ENCODE measurements at places on chromosomes 6 and 20.

GRCh38 chr6:9346923-9347322 lies 911.6 kb upstream of the SLC35B3 start:
- no peak for DNase-seq

DNA sequence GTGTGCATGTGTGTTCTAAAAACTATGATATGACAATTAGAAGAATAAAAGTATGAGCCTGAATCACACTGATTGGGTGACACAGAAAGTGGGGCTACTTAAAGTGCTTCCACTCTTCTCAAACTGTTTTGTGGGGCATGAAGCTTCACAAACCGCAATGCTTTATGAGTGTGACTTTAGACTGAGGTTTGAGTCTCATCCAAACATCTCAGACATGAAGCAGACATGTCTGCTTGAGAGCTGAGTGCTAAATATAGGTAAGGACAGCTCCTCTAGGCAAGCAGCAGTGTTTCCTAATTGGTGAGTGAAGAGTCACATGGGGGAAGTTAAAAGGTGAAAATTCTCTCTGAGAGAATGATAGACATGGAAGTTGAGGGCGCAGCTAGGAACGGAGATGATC lies 726.9 kb upstream of the CITED2 start:
- no peak for DNase-seq

- no peak for DNase-seq
These were observed 70.6 kb upstream of the GGTLC1 start for GRCh38 chr20:24059174-24059573.

DNA sequence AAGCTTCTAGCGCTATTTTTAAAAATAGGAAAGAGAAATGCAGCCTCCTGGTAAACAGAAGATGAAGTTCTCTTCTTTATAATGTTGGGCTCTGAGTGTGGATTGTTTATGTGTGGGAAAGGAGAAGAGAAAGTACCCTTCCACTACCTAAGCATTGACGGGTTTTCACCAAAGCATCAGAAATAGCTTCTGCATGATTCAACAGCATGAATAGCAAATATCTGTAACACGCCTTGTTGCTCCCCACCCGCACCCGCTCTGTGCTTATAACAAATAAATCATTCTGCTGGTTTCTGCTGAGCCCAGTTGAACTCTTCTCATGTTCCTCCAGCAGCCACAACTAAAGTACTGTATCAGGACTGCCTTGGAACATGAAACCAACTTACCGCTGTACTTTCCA lies 20.7 kb downstream of the TXLNB start:
- DNase-seq, result no peak

DNA sequence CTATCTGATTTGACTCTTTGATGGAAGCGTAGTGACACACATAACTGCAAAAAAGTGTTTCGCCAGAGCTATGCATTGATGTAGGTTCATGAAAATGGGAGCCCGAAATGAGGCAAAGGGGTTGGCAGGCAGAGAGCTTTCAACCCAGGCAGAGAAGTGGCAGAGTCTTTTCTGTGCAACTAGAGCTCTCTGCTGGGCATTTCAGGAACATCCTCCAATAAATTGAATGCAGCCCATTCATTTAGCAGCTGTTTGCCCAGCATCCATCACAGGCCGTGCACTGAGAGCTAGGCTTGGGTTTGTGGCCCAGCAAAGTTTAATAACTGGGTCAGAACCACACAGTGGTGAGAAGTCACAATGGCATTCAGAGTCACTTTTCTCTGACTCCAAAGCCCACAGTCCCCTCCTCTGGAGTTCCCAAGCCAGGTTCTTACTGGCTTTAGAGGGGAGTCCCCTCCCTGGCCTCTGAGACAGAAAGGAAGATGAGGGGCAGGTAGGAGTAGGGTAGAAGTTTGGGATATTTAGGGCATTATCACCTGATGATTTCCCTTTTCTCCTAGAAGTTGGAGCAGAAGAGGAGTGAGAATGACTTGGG lies 31.8 kb upstream of the ELMO2 start:
- peak; percentile 44 for DNase-seq

GRCh38 chr6:89834884-89835792 lies 5.5 kb downstream of the CASP8AP2 start:
- DNase-seq, result no peak

GRCh38 chr6:150302520-150303176 lies 66.2 kb upstream of the IYD start:
- peak; percentile 54 for DNase-seq

GRCh38 chr6:70616728-70617260 lies 50.1 kb downstream of the SDHAF4 start:
- no peak for DNase-seq

DNA sequence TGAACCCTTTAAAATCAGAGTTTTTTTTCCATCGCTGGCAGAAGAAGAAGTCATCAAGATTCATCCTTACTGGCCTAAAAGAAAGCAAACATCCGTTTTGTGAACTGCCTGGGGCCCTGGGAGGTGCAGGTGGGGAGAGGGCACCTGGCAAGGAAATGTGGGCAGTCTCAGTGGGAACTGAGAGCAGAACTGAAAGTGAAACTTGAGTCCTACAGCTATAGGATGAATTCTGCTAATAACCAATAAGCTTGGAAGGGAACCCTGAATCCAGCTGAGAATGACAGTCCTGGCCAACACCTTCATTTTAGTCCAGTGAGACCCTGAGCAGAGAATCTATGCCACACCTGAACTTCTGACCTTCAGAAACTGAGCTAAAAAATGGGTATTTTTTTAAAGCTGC lies 130.1 kb upstream of the ASCC3 start:
- no peak for DNase-seq

GRCh38 chr6:106453756-106454367 lies 93.3 kb downstream of the CRYBG1 start:
- peak; percentile 49 for DNase-seq

GRCh38 chr20:59087829-59088433 lies 45.3 kb upstream of the PRELID3B start:
- DNase-seq, result peak; percentile 60

DNA sequence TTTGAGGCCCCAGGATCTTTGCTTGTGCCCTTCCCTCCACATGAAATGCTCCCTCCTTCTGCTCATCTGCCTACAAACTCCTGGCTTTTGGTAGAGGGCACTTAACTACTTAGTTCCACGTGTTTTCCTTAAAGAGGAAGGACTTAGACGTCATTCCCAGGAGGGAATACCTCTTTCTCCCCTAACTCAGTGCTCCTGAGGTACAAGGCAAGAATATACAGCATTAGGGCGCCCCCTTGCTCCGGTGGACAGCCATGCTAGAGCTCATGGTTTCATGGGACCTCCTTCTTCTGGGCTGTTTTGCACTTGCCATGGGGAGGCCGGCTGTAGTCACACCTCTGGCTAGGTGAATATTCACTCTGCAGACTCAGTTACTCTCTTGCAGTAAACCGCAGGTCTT lies 93.8 kb upstream of the LY86 start:
- no peak for DNase-seq

GRCh38 chr6:92790381-92790780 lies 629.0 kb downstream of the EPHA7 start:
- DNase-seq, result no peak

- no peak for DNase-seq
These were observed 391.6 kb downstream of the ADGRB3 start for GRCh38 chr6:69026715-69027114.

DNA sequence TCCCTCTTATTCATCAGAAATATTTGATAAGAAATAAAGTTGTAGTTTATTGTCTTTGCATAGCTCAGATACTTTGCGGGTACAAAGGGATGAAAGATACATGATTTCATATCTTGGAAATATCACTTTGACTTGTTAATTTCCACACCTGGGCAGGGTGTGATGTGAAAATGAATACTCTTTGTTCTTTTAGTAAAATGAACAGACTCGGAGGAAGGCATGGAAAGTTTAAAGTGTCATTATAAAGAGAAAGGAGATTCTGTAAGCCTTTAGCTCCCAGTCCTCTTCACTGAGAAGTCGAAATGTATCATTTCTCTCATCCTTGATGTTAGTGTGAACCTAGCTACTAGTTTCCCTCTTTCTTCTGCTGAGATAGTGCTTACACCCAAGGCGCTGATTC lies 36.7 kb upstream of the AKIRIN2 start:
- no peak for DNase-seq

DNA sequence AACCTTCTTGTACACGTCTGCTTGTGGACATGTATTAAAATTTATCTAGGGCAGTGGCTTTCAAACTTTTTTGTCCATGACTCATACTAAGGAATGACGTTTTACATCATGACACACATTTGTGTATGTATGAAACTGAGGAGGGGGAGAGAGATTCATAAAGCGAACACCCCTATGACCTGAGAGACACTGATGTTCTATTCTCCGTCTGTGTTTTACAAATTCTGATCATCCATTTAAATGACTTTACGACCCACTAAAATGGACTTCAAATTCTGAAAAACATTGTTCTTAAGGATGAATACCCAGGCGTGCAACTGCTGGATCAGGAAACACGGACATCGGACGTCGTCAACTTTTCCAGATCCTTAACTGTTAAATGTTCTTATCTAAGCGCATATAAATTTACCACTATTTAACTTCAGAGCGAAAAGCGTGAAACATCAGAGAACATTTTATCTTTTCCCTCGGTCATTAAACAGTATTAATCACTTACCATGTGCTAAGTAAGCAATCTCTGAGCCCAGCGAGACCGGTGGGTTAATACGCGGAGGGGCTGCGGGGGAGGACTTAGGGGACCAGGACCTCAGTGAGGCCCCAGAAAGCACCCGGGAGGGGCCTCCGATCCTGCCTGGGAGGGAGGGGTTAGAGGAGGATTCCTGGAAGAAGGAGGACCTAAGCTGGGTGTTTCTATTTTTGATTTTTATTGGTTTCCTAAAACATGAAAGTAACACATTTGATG lies 1.2 kb downstream of the PLAGL1 start:
- DNase-seq, result peak; percentile 20

DNA sequence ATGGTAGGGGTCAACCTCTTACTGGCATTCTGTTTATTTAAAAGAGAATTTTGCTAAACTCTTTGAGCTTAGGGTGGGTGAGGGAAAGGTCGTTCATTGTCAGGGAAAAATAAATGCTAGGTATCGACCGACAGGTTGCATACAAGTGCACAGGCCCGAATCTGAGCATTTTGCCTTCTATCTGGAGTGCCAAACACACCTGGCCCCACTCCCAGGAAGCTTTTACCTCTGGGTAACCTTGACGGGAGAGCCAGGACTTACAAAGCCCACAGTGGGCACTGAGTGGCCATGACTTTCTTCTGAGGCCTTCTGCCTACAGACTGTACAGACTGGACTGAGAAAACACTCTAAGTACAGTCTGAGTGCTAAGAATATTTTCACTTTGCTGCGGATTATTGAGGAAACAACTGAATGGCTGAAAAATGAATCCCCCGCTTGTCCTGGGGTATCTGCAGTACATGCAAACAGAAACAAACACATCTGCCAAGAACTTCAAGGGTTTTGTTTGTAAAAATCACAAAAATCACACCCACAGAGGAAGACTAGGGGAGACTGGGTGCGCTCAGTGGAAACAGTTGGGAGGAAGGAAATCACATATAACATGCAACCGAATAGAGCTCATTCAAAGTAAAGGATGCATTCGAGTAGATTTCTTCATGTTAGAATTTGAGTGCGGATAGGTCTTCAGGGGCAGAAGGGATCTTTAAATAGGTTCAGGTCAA lies 152.8 kb downstream of the NFATC2 start:
- DNase-seq, result no peak

GRCh38 chr6:157714153-157714490 lies 108.9 kb upstream of the SNX9 start:
- DNase-seq, result no peak

- peak; percentile 56 for DNase-seq
These were observed at the start of gene CD40 for GRCh38 chr20:46117704-46118467. TSS of gene CD40 (plus strand) at chr20:46118314. CDS start at chr20:46118344, 30 bp downstream.

DNA sequence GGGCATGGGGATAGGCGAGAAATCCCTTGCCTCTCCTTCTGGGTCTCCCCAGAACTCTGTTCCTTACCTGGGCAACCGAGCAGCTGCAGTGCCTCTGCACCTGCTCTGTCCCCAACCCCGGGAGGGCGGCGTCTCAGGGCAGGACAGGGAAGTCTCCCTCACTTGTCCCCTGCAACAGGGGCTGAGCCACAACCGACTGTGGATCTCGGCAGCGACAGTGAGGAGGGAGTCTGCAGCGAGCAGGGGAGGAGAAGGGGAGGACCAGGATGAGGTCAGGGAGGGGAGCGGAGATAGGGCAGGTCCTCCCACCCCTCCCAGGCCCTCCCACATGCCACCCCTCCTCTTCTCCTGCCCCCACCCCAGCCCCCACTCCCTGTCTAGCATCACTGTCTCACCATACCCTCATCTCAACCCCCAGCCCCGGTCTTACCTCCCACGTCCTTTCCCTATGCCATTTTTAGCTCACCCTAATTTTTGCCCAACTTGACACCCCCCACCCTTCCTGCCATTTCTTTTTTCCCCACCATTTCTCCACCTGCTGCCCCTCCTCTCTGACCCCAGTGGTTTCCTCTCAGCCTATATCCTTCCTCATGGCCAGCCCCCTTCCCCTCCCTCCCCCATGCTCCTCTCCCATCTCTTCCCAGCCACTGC lies at the start of gene TNXB:
TNXB (minus strand) TSS at position 225 of the 651 bp plus-strand sequence. CDS start 11,140 bp downstream, outside the sequence.
- DNase-seq, result no peak

DNA sequence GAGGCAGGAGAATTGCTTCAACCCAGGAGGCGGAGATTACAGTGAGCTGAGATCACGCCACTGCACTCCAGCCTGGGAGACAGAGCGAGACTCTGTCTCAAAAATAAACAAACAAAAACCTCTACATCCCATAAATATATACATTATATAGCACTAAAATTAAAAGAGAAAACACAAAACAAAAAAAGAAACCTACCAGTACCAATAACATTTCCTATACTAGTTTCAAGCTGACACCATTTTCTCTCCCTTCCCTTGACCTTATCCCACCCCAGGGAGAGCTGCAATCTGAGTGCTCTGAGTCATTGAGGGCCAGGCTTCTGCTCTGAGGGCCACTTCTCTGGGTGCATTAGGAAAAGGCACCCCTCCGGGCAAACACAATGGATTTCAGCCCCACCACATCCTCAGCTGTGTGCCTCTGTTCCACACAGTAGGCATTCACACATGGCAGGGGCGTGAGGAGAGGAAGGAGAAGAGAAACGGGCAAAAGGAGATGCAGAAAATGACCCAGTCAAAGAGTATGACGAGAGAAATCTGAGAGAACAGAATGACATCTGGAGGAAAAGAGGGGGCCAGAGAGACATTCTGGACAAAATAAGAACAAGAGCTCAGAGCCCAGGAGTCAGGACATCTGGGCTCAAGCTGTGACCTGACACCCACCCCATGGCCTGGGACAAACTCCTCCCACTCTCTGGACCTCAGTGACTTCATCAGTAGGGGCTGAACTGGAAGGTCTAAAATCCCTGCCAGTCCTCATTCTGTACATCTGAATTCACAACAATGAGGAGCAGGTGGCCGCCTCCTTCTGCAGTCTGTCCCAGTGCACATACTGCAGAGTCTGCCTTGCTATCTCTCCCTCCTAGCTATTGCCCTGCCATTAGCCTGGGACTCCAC lies 18.2 kb downstream of the TRIM26 start:
- peak; percentile 9 for DNase-seq
